Stimulated activated naive CD8-positive, alpha-beta T cell treated with anti-CD3 and anti-CD28 coated beads, Interleukin-15, amount 100 ng/mL, for 72 hours (primary cell): ENCODE measurements at places on chromosomes 6 and 20.

DNA sequence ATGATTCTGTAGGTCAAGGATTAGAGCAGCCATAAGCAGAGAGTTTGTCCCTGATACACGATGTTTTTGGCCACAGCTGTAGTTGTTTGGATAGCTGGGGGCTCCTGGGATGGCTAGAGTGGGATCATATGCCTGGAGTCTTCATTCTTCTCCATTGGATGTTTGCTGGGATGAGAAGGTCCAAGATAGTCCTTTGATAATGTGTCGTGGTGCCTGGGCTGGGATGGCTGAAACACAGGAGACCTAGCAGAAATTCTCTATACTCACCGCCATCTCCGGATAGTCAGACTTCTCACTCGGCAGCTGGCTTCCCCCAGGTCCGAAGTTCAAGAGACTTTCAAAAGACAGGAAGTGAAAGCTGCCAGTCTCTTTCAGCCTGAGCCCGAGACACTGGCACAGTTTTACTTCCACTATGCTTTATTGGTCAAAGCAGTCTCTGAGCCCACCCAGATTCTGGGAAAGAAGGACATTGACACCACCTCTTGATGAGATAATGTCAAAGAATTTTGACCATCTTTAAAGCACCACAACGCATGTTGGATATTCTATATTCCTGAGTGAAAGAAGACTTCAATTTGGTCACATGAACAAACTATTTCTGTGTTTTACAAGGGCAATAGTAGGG, 16.0 kb downstream of the MARCKS start:
- no peak for DNase-seq

DNA sequence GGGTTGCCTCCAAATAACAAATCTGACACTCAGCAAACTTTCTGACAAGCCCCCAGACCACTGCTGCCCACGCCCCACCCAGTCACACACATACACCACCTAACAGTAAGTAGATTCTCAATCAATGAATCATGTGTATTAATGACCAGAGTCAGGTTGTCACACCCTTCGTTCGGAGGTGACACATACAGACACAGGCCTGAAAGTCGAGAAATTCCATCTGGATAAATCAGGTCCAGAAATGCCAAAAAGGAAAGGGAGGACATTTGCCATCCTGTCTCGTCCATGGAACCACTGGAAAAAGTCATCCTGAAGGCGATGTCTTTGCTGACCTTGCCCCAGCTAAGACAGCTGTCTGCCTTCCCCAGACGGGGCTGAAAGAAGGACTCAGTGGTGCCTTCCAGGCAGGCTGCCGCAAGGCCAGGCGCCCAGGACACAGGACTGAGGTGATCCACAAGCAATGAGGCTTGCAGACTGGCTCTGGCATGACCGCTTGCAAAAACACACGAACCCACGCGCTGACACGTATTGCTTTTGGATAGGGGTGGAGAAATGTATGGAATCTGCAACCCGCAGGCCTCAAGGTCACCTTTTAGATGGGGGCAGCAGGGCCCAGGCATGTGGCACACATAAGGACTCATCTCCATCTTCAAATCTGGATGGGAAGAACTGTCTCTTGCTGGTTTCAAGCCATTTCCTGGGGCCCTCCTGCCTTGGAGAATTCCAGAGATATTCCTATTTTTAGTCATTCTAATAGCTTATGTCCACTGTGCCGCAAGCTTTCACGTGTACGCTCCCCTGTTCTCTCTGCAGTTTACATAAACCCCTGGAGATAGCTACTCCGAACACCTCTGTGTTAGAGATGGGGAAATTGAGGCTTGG, 9.0 kb downstream of the NFATC2 start:
- DNase-seq, result no peak

DNA sequence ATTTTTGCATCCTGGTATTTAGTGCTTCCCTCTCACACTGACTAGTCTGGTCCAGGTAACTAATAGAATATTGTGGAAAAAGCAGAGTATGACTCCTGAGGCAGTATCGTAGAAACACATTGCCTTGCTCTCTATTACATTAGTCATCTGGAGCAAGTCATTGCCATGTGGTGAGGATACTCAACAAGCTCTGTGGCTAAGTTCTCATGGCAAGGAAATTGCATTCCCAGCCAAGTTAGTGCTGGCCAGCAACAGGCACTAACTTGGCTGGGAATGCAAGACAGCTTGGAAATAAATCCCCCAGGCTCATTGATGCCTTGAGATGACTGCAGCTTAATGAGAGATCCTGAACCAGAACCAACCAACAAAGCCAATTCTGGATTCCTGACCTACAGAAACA, 39.7 kb upstream of the HTR1B start:
- DNase-seq, result no peak

DNA sequence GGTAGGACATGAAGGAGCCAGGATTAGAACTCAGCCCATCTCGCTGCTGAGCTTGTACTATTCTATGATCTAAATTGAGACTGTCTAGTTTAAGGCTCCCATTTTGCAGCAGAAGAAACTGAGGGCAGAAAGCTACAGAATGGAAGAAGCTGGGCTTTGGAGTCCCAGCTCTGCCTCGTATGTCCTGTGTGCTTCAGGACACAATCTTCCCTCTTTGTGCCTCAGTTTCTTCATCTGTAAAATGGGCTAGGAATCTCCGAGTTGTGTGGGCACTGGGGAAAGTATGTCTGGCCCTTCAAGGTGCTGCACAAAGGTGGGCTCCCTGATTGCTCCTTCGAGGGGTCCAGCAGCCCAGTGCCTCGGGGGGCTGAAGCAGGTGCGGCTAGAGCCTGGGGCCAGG, 20.7 kb downstream of the NOL4L start:
- DNase-seq, result no peak

DNA sequence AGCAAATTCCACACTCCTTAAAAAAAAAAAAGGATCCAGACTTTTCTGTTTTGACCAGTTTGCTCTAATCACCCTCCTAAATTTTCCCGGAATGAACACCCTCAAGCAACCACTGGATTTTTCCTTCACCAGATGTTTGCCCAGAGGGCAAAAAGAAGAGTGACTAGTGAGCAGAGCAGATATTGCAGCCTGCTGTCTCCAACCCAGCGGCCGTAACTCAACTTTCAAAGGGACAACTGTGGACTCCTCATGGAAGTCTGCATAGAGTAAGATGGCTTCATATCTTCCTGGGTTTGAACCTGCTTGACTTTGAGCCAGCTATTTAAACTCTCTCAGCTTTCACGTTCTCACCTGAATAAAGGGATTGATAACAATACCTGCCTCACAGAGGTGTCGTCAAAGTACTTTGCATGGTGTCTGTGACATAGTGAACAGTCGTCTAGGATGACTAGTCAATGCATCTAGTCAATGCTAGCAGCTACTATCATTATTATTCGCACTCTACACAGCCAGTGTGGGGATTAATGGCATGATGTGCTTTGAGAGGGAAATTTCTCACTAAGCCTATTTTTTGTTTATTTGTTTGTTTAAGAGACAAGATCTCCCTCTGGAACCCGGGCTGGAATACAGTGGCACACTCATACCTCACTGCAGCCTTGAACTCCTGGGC, 92.2 kb upstream of the HIVEP1 start:
- DNase-seq, result no peak

DNA sequence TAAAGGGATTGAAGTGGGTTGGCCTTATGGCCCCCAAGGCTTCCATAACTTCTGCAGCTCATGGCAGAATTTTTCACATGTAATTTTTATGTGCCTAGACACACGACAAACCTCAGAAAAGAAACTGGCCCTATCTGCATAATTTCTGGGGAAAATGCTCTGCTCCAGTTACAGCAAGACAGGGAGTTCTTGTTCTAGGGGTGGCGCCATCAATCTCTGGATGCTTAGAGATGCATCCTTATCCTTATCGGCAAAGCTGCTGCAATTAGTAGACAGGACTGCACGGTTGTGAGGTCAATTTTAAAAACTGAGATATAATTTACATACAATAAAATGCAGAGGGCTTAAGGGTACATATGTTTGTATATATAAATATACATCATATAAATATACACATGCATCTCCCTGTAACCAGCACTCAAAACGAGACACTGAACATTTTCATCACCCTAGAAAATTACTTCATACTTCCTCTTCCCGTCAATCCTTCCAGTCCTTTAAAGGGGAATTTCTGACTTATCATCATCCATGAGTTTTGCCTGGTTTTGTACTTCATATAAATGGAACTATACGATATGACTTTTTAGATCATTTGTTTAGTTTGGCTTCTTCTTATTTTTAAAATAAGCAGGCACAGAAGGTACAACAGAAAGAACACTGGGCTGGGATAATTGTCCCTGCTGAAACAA, 10.2 kb downstream of the ELMO2 start:
- no peak for DNase-seq

DNA sequence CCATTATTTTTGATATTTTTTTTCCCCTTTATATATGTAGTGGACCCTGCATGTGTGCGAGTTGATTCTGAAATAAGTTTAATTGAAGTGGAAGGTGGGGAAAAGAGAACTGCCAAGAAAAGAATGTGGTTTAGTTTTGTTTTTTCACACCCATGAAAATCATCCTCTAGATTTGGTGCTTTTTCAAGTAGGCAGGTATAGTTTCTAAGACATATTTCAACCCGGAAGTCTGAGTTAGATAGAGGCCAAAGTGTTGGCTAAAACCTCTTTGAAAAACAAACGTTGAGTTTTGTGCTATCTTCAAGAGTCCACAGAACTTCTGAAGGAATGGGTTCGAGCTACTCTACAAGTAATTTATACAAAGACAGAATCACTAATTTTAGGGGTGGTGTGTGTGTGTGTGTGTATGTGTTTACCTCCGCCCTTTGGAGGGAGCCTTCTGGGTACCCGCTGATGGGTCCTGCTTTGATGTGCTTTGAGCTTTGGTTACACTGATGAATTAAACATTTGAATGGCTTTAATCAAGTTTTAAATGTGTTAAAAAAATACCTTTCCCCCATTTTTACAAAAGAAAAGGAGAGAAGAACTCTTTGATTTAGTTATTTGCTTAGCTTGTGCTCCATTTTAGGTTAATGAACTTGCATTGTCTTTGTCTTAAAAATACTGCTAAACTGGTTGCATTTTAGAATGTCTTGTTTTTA, 2.5 kb downstream of the RREB1 start:
- DNase-seq, result no peak

DNA sequence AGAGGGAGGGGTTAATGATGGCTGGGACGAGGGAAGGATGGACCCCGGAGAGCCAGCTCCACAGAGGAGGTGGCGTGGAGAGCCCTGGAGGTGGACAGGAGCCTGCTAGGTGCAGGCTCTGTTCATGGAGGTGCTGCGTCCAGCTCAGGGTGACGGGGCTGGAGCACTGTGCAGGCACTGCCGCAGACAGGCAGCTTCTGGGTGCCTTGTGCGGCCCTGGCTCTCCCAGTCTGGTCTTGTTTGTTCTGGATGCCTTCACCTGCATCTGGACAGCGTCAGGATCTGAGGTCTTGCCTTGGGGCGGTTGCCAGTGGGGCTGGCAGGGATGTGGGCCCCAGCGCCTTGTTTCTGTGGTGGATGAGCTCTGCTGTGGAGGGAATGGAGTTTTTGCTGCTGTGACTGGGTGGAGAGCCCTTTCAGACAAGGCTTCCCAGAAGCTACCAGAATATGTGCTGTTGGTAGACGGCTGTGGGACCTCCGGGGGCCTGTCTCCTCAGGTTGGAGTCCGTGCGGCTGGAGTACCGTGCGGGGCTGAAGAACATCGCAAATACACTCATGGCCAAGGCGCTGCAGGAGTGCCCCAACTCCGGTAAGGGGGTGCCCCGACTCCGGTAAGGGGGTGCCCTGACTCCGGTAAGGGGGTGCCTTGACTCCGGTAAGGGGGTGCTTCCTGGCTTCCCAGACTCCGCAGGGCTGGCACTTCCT, 7.8 kb upstream of the C20orf204 start:
- no peak for DNase-seq

DNA sequence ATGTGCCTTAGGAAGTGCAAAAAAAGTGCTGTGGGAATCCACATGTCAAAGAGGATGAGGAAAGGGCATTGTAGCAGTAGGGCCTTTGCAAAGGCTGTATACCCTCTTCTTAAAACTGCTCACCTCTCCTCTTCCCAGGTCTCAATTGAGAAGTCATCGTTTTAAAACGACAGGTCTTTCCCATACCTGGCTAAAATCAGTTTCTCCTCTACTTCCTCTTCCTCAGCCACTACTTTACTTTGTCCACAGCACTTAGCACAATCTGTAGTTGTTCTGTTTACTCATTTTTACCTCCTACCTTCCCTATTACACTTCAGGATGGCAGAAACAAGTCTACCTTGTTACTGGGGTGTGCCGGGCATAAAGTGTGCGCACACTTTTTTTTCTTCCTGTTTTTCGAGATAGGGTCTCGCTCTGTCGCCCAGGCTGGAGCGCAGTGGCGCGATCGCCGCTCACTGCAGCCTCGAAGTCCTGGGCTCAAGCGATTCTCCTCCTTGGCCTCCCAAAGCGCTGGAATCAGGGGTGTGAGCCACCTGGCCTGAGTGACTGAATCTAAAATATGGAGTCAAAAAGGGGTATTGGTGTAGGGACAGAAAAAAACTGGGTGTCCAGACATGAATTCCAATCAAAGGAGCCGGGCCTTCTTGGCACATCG, 9.8 kb upstream of the ELOVL5 start:
- no peak for DNase-seq

GRCh38 chr20:49631061-49631716, 63.3 kb upstream of the PTGIS start:
- DNase-seq, result no peak

- no peak for DNase-seq
These were observed 166.3 kb upstream of the DTNBP1 start for GRCh38 chr6:15829156-15829555.

- no peak for DNase-seq
These were observed 311.7 kb upstream of the PLCB4 start for GRCh38 chr20:8757146-8757545.

DNA sequence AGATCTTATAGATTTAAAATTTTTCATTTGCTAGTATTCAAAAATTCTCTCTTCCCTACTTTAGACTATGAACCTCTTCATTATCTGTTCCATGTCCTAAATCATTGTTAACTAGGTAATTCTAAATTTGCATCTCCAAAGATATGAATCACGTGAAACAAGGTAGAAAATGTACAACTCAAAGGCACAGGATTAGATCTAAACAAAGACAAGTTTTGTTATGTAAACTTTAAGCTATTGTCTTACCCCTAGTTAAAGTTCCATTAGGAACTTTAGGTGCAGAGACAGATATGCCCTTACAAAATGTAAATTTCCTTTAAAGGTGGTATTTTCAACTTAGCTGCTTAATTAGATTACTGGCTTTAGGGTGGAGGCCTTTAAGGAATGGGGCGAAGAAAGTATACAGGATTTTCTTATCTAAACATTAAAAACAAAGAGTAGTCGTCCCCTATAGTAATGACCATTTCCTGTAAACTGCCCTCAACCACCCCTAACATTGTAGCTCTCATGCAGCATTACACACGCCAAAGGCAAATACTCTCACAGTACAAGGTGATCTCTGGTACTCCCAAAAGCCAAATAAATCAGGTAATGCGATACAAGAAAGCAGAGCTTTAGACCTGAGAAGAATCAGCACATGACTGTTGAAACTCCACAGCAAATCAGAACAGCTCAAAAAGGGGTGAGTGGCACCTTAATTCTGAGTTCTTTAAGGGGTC, 57.4 kb upstream of the MRAP2 start:
- no peak for DNase-seq

DNA sequence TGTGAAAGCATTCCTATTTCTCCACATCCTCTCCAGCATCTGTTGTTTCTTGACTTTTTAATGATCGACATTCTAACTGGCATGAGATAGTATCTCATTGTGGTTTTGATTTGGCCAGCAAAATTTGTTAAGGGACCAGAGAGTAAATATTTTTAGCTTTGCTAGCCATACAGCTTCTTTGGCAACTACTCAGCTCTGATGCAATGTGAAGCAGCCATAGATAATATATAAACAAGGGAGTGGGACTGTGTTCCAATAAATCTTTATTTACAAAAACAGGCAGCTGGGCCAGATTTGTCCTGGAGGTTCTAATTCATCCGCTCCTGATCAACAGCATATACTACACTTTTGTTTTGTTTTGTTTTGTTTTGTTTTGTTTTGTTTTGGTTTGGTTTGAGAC, 202.9 kb downstream of the ZNF217 start:
- DNase-seq, result no peak
